ENCODE measurements at places on chromosomes 7 and 10.

- no peak for DNase-seq
These were observed 475.4 kb downstream of the CNTNAP2 start for GRCh38 chr7:146591976-146592375.

DNA sequence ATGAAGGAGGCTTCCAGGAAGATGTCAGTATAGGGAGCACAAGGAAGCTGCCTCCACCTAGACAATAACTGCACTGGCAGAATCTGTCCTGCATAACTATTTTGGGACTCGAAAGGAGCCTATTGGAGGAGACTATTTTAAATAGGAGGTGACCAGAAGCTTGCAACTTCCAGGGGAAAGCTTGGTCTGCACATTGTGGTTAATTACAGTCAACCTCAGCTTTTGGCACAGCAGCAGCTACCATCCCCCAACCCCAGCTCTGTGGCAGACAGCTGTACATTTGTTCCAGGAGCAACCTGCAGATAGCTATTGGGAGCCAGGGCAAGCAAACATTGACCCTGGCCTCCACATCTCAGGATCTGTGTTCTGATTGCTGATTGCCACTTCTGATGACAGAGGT, 46.3 kb upstream of the NANOS1 start:
- DNase-seq: no peak

- no peak for DNase-seq
These were observed 110.3 kb upstream of the LANCL2 start for GRCh38 chr7:55254596-55255495.

DNA sequence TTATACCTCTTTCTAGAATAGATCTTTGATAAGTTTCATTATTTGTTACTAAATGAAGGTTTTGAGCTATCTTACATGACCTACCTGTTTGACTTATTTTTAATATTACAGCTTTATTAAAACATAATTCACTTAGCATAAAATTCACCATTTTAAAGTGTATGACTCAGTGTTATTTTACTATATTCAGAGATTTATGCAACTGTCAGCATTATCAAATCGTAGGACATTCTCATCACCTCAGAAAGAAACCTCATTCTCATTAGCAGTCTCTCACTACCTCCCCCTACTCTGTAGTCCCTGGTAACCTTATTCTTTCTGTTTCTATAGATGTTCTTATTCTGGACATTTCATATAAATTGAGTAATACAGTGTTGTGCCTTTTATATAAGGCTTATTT, 207.9 kb upstream of the FOXP2 start:
- DNase-seq: no peak

- no peak for DNase-seq
These were observed 265.5 kb upstream of the POT1 start for GRCh38 chr7:125195156-125195555.

GRCh38 chr10:127532659-127533058, 16.4 kb upstream of the NPS start:
- no peak for DNase-seq

DNA sequence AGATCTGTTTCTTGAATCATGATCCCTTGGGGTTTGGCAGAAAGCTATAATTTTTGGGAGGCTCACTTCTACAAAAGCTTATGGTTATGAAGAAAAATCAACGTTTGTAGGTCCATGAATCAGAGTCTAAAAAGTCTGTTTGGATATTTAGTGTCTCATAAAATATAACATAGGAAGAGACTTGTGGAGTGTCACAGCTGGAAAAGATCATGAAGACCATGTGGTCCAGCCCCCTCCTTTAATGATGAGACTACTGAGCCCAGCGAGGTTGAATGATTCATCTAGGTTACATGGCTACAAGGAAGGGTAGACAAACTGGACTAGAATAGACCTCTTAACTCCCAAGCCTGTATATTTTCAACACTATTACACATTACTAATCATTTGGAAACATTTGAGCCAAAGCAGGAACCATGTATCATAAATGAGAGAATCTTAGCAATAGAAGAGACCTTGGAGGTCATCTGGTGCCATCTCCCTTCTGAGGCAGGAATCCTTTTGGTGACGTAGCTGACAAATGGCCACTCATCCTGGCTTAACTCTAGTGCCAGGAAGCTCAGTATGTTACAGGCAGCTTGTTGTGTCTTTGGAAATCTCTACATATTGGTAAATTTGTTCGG, 152.5 kb downstream of the CREB5 start:
- no peak for DNase-seq

DNA sequence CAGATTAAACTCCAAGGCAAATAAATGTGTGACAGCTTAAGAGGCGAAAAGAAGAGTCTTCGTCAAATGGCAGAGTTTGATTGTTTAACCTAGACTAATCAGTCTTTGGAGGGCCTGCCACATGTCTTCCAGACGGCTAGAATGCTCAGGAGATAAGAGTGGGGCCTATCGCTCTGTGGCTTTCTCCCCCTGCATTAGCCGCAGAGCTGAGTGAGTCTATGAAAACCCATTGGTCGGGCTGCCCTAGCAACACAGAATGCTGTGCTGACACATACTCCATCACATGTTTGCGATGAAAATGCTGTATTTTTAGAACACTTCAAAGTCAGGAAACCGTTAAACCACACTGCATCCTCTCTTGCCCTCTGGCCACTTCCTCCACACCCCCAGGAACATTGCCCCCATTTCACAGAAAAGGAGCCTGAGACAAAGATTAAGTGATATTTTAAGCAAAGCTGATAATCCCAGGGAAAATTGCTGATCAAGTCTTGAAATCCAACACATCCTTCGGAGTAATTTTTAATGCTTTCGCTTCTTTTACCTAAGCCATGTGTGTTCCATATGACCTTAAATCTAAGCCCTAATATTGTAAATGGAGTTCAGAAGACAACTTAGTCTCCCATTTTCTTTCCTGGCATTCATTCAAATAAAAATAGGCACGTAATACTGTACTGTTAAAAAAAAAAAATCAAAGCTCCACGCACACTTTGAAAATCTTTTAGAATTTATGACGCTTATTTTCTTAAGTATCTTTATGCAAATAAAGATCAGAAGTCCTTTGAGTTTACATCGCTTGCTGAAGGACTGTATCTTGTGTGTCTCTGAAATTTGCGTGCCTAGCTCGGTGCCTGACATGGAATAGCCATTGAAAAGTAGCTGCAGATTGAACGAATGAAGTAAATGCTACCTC, 161.2 kb downstream of the CELF2 start:
- no peak for DNase-seq

GRCh38 chr10:788796-789748, 99.6 kb upstream of the DIP2C start:
- no peak for DNase-seq

- DNase-seq: no peak
These were observed 523.8 kb downstream of the ZWINT start for GRCh38 chr10:55837273-55837672.

- no peak for DNase-seq
These were observed 833.8 kb downstream of the GRID1 start for GRCh38 chr10:85532773-85533172.

GRCh38 chr10:50582766-50583762, 40.7 kb downstream of the SGMS1 start:
- DNase-seq: no peak

DNA sequence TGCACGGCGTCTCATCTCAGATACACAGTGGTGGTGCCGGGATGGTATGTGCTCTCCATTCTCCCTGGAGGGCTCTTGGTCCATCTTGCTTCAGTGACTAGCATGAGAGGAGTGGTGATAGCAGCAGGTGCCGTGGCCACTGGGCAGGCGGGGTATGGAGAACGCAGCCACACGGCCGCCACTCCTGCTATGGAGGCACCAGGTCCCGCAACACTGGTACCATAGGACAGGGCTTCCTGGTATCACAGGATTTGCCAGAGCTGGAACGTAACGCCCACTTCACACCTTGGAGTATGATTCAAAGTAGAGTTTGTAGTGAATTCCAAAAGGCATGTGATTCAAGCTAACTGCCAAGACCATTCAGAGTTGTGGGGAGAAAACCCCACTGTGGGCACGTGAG, 284.1 kb downstream of the DPP6 start:
- no peak for DNase-seq

DNA sequence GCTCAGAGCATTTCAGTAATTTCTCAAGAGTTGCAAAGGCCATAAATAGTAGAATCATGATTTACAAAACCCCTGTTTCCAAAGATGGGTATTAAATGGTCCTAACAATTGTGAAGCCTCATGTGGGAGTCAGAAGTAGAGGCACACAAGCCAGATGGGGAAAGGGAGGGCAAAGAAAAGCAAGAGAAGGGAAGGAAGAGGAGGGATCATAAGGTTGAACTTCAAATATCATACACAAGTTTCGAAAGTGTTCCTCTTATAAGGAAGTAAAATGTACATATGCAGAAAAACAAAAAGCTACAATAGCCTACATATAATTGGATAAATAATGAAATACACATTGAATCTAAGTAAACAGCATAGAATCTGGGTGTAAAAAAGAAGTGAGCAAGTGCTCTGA, 6.0 kb downstream of the LIPN start:
- no peak for DNase-seq

- no peak for DNase-seq
These were observed 129.7 kb downstream of the SAMD9 start for GRCh38 chr7:92988051-92988450.

DNA sequence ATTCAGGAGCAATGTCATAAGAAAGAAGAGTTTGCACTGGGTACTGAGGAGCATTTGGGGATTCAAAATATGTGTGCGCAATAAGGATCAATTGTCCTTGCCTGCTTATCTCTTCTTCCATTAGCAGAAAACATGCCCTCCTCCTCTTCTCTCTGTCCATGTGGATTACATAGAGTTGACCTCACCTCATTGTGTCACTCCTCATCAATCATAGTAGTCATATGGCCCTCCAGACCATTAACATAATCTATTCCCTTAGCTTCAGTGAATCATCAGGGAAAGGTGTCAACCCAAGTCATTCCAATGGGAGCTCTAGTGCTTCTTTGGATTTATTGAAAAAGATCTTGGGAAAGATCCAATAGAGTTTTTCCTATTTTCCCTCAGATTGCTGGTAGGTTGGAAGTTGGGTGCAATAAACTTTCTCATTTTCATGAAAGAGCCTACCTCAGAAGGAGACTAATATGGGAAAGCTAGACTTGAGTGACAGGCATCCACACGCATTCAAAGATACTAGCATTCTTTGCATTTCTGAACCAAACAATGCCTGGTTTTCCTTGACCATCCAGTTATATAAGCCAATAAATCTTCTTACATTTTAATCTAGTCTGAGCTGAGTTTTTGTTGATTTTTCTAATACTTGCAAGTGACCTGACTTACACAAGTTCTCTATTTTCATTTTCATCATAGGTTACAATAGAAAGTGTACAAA, 71.5 kb upstream of the FAM13C start:
- no peak for DNase-seq

DNA sequence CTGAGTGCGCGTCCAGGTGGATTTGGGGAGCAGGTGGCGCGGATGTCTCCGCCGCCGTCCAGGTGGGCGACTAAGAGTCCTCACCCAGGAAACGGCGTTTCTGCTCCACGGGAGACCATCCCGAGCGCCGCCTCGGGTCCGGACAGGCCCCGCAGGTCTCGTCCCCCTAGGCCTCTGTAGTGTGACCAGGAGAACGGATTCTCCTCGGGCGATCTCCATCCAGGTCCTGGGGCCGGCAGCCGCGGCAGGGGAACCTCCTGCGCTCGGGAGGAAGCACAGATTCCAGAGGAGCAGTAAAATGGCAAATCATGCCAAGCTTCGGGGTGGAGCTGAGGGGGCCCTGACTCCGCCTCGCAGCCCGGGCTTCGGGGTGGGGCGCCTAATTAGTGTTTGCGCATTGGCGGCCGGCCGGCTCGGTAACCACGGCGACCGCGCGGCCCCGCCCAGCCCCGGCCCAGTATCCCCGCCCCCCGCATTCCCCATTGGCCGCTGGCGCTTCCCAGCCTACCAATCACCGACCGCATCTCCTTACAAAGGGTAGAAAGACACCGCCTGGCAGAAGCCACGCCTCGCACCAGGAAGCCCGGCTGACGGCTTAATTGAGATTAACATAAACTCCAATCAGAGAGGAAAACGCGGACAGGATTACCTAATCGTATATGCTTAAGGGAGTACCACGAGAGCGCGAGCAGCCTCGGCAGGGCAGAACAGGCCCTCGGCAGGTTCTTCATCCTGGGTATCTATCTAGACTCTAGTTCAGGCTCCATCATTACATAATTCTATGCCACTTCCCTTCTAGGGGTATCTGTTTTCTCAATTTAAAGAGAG, 168.6 kb downstream of the ARHGAP12 start:
- peak; percentile 99 for DNase-seq

DNA sequence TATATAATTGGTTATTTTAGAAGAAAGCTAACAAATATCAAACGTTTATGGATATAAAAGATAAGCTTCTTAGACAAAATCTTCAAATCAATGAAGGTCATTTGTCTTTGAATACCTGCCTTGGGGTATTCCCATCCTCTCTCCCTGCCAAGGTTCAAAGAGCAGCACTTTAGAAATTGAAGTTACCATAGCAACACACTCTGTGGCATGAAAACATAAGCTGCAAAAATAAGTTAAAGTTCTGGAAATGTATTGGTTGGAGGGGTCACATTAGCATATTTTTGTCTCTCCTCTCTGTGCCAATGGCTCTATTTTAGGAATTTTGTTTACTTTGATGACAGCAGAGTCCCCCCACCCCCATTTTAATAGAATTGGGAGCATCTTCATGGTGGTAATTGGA, 12.0 kb downstream of the ECHDC3 start:
- no peak for DNase-seq

DNA sequence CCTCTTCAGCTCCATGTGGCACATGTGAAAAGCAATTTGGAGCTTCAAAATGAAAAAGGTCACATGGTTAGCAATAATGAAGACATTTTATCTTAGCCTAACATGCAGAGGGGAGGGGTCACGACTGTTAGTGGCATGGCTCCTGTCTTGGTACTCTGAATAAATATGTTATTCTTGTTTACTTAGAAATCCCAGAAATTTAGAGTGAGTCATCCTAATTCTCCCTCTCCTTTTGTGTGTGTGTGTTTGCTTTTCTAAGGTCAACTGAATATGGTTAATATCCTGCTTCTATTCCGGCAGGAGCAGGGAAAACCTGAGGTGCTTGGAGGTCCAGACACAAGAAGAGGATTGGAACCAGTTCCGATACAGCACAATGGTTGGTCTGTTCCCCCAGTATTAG, 17.6 kb downstream of the BCCIP start:
- no peak for DNase-seq

DNA sequence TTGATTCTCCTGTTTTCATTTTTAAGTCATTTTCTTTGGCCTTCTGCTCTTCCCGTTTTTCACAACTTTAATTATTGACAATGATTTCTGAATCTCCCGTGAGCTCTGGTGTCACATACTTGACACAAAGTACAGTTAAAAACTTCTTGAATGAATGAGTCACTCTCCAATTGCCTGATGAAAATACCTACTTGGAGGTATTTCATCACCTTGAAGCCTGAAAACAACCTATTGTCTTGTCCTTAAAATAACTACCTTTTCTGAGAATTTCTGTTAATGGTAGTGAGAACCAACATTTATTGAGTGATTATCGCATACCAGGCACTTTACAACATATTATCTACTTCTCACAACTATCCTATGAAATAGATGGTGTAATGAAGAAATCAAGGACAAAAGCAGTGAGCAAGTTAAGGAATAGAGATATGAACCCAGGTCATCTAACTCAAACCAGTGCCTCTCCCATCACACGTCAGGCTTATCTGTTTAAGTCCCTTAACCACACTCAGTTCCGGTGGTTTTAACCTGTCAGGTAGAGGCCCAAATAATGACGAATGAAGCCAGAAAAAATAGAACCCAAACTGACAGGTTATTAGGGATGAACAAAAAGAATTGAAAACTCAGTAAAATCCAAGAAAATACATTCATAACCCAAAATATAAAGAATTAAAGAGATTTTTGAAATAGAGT, 11.6 kb downstream of the BET1 start:
- no peak for DNase-seq
